ENCODE measurements at places on chromosomes 16 and 17.

DNA sequence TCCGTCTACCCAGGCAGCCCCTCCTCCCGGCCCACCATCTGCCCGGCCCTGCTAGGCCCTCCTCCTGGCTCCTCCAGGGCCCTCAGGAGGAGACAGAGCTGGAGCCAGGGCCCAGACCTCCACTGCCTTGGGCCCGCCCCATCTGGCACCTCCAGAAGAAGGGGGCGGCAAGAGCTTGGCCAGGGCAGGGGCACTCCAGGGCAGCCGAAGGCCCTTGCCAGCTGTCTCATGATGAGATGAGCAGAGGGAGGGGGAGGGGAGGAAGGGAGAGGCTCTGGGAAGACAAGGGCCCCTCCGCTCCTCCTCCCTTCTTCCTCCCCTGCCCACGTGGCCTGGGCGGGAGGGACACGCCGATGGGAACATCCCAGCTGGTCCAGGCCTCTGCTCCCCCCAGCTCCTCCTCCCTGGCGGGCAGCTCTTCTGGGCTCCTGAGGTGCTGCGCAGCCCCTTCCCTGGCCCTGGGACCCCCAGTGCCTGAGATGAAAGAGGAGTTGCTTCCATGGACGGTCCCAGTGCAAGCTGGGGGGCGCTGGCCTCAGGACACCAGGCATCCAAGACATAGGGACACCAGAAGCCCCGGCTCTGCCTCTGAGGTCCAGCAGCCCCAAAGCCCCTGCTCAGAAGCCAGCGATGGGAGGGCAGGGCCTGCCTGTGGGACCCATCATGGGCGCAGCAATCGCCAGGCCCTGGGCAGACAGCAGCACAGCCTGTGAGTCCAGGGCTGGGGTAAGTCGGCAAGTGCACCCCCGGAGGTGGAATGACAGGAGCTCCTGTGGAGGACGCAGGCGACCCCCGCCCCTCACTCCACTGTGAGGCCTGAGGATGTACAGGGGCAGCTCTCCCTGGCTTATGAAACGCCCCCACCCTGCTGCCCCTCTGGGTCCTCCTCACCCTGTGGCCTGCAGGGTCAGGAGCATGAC lies 23.6 kb upstream of the ENPP7 start:
- DNase-seq: no peak

DNA sequence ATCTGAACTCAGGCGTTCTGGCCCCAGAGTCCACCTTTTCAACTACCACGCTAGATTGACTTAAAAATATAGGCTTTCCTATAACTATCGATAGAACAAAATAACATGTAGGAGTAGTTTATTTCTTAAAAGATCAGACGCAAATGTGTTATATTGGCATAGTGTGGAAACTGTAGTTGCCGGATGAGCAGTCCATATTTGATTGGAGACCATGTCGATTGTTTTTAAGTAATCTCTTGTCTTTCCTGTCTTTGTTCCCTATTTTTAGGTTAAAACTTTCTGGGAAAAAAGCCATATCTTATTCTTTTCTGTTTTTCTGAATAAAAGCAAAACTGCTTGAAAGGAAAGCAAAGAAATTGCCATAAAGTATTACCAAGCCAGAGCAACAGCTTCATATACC lies 53.1 kb downstream of the GAN start:
- no peak for DNase-seq

- DNase-seq: no peak
These were observed 58.9 kb downstream of the CFDP1 start for GRCh38 chr16:75374388-75374787.

DNA sequence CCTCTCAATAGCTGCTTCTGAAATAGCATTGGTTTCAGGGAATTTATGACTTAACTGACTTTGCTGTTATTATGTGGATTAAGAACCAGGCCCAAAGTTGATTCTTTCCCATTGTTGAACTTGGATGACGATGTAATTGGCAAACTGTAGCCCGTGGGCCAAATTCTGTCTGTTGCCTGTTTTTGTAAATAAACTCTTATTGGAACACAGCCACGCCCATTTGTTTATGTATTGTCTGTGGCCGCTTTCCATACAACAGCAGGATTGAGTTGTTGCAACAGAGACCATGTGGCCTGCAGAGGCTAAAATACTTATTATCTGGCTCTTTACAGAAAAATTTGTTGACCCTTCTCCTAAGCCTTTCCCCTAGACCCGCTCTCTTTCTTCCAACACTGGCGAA lies 31.6 kb downstream of the NTN1 start:
- DNase-seq: no peak

GRCh38 chr16:30121741-30122571 lies 1.1 kb downstream of the MAPK3 start:
- DNase-seq: peak; percentile 68

DNA sequence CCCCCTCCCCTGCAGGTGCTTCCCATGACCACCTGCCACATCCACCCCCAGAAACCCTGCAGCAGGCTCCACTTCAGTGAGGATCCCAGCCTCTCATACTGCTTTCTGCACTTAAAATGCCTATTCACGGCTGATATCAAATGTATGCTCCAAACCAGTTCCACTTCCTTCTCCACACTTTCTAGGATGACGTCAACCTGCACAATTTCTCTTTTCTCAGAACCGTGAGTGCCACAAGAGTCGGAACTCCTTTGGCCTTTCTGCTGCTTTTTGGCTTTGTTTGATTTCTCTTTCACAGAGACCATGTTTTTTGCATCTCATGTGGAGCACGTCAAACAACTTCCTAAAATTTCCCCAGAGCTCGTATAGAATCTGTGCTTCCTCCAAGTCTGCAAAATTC lies 378.8 kb upstream of the TNRC6C start:
- no peak for DNase-seq

DNA sequence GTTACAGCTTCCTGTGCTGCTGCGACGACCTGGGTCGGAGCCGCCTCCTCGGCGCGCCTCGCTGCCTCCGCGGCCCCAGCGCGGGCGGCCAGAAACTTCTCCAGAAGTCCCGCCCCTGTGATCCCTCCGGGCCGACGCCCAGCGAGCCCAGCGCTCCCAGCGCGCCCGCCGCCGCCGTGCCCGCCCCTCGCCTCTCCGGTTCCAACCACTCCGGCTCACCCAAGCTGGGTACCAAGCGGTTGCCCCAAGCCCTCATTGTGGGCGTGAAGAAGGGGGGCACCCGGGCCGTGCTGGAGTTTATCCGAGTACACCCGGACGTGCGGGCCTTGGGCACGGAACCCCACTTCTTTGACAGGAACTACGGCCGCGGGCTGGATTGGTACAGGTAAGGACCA lies 746 bp downstream of the HS3ST2 start:
- DNase-seq: peak; percentile 84
